ENCODE measurements at places on chromosomes 16 and 17.
A peak's percentile ranks its signal among the peaks of the same experiment; 100 is the strongest.

DNA sequence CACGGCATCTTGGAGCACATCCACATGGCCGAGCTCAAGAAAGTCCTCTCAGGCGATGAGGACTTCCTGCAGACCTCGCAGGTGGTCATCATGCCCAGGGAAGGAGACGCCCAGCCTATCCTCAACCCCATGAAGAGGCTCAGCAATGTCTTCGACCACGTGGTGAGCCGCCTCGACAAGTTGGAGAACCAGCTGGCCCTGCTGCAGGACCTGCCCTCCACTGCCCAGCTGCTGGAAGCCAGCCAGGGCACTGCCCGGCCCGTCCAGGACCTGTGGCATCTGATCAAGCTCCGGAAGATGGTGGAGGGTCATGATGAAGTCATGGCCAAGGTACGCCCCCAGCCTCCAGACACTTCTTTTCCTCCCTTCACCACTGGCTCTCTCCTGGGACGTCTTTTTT, 440 bp downstream of the C16orf96 start:
- no peak for DNase-seq

DNA sequence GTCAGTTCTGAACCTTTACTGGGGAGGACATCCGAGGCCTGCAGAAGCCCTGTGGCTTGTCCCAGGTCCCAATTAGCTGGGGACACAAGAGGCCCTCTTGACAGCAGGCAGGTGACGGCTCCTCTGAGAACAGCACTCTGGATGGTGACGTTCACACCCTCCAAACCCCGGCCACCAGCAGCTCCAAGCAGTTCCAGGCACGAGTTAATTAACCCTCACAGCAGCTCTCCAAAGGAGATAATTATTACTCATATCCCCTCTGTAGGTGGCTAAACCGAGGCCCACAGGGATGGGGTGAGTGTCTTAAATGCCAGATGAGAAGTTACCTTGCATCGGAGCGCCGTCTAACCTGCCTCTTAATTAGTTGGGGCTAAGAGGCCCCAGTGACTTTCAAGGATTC, 168.9 kb upstream of the CIBAR2 start:
- no peak for DNase-seq

DNA sequence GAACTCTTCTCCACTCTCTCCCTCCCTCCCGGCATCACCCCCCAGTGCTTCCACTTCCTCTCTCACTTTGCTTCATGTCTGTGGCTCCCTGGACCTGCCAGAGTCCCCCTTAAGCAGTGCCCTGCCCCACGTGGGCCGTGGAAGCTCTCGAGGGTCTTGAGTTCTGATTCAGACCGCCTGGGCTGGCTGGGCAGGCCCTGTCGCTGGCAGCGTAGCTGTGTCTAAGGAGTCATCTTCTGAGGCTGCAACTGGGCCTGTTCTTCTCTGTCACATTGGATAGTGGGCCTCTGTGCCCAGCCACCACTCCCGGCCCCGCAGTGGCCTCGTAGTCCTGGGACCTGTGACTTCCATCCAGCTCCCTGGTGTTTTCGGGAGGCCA, 30.7 kb downstream of the MNT start:
- DNase-seq, result no peak

GRCh38 chr16:4407543-4408322, 8.7 kb downstream of the CORO7 start:
- DNase-seq, result no peak

GRCh38 chr16:695355-696089, 5.3 kb upstream of the WDR24 start:
- peak; percentile 74 for DNase-seq

Measured in activated naive CD8-positive, alpha-beta T cell treated with anti-CD3 and anti-CD28 coated beads for 36 hours (primary cell).